GM04504 (cell line): ENCODE measurements at places on chromosomes 16 and 17.

DNA sequence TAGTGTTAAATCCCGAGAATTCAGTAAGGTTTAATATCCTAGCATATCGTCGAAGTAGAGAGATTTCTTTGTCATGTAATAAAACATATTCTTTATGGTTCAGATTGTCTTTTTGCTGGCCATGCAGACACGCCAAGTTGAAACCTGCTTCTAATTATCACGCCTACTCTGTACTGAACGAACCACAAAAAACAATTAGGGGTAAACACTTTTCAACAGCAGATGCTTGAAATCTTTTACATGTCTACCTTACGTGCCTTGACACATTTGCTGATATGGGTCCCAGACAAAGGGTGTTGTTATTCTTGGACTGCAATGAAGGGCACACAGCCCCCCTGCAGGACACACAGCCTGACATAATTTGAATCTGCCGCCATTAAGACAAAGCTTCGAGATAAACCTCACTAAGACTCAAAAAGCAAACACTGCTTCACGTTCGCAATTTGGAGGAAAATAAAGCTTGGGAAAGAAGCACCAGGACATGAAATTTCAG, 13.3 kb downstream of the WIPI1 start:
- no peak for DNase-seq

GRCh38 chr16:69319381-69319780, 8.2 kb downstream of the VPS4A start:
- no peak for DNase-seq

DNA sequence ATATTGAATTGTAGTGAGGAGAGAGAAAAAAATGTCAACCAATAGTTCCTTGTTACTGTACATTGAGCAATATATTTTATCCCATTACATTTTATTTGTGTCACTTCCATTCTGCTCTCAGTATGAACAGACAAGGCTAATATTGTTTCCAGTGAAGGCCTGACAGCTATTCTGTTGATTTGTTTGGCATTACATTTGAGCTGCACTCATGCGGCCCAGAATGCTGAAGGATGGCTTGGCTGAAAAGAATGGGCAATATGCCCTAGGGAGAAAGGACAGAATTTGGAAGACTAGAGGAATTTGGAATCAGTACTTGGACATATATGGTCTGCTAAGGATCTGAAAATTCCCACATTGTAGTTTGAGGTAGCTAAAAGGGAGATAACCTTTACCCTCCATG, 1294.4 kb downstream of the CDH8 start:
- DNase-seq = no peak

DNA sequence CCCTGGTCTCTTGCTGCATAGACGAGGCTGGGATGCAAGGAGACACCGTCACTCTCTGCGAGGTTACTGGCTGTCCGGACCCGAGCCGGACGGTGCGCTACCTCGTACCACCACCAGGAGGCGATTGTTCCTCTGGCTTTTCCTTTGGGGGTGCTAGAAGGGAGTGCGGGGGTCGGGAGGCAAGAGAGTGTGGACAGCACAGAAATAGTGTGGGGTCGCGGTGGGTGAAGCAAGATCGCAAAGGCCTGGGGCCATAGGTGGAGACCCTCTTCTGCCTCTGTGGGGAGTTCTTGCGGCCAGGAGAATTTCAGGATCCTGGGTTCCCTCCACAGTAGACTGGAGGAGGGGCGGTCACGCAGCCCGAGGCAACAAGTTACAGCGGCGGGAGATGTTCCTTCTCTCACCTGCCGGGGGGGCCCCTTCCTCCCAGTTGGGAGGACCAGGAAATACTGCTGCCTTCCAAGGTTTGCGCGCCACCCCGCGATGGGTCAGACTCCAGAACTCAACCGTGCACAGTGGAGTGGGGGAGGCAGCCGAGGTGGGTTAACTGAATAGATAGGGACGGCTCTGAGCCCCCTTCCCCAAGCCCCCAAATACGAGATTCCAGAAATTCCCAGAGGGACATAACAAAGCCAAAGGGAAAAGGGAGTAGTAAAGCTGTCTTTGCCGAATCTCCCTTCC, 6.9 kb downstream of the PHOSPHO1 start:
- DNase-seq = no peak

GRCh38 chr17:27540318-27541101, 84.3 kb downstream of the KSR1 start:
- DNase-seq = peak; percentile 91

DNA sequence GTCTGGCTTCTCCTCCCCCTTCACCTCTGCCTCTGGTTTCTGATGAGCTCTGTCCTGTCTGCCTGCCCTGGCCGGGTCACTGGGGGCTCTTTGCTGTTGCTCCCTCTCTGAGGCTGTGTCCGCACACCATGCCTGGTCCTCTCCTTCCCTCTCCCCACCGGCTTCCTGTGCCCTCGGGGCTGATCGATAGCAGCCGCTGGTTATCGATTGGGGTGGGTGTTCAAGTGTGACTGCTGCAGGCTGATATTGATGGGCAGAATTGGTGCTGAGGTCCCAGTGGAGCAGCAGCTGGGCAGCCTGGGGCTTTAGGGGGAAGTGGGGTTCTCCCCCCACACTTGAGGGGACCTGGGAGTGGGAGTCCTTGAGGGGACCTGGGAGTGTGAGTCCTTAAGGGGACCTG, 16.4 kb downstream of the MRM1 start:
- DNase-seq = no peak
